ENCODE measurements at places on chromosomes 1 and 21.
A peak's percentile ranks its signal among the peaks of the same experiment; 100 is the strongest.

DNA sequence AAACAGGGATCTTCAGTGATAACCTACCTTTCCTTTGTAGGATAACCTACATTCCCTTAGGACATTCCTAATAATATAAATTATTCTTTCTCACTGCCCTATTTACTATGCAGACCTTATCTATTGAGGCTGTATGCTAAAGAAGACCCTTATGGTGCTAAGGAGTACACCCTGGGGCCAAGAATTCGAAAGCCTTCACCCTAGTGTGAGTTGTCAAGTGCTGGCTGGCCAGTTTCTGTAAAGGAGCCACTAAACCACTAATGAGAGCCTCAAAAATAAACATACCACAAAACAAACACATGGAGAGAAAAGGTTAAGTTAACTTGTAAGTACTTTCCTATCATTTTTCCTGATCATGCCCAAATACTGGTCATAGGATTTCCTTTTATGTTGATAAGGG lies 315.0 kb upstream of the CAMK1G start:
- no peak for DNase-seq

GRCh38 chr1:223819730-223820514 lies 25.8 kb downstream of the TP53BP2 start:
- DNase-seq = no peak

DNA sequence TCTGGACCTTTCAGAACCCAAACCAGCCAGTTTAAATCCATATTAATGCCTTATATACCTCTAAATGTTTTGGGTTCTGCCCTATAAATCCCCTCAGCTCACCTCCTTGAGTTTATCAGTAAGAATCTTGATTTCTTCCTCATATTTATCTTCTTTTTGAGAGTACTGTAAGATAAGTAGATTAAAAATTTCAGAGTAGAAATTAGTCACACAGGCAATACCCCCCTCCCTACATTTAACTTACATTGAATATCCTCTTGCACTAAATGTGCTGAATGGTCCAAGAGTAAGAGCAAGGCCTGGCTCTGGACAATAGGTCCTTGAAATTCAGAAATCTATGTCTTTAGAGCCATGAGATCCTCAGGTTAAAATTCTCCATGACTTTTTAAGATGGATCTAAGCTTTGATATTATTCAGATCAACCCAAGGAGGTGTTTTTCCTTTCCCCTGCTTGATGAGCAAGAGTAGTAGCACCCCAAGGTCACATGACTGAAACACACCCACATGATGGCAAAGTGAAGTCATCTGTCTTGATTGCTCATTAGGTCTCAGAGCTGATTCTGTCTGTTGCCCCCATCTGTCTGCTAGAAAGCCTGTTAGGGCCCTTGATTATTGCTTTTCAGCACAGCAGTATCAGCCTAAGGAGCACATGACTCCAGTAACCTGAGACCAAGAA lies 15.8 kb upstream of the NUP210L start:
- no peak for DNase-seq

GRCh38 chr1:177933881-177934280 lies 36.0 kb downstream of the SEC16B start:
- no peak for DNase-seq

GRCh38 chr21:36873513-36873912 lies 93.0 kb downstream of the HLCS start:
- no peak for DNase-seq

DNA sequence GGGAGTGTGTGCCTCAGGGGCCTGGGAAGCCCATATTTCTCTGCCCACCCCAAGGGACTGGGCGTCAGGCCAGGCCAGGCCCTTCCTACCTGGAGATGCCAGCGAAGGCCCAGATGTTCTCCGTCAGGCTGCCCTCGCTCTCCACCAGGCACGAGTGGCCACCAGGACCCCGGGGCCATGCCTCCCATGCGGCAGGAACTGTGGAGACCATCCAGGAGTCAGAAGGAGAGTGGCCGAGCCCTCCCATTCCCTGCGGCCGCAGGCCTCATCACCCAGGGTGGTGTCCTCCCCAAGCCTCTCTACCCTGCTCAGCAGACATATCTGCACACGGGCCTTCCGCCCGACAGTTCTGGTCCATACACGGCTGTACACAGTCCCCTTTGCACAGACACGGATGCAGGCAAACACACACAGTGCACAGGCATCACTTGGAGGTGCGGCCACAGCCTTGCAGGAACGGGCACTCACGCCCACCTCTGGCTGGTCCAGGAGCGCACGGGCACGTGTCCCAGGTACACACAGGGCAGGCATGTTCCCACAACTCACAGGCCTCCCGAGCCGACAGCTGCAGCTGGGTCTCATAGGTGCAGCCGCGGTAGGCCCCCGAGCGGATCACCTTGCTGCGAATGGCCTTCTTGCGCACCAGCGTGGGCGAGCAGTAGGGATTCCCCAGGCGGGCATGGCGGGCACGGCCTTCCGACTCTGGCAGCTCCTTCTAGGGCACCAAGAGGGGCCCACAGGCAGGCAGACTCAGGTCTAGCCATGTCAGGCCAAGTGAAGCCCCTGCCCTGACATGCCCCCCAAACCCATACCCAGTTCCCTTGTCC lies 5.9 kb upstream of the KIF17 start:
- DNase-seq = no peak

- DNase-seq = peak; percentile 58
Measured at GRCh38 chr1:44652445-44653106, 21.7 kb downstream of the TMEM53 start.
